Femur (tissue), 1 donor: ENCODE measurements at places on chromosomes 3 and 15.

- no peak for DNase-seq
Observed at GRCh38 chr3:62954580-62954979, 79.4 kb upstream of the CADPS start.

DNA sequence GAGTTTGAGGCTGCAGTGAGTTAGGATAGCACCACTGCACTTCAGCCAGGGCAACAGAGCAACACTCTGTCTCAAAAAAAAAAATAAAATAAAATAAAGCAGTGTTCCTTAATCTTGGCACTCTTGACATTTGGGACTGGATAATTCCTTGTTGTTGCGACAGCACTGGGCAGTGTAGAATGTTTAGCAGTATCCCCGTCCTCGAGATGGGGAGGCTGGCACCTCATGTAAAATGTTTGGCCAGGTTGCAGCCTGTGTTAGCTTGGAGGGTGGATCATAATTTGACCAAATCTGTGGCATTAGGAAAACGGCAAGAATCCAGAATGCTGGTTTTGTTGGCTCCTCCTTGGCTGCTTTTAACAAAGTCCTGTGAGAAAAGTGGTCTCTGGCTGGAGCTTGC lies 47.0 kb downstream of the ZNF445 start:
- DNase-seq = no peak

GRCh38 chr3:101141135-101141534 lies 147.9 kb upstream of the ABI3BP start:
- no peak for DNase-seq

- DNase-seq = no peak
Observed at GRCh38 chr3:197547306-197548011, 8.3 kb downstream of the BDH1 start.

DNA sequence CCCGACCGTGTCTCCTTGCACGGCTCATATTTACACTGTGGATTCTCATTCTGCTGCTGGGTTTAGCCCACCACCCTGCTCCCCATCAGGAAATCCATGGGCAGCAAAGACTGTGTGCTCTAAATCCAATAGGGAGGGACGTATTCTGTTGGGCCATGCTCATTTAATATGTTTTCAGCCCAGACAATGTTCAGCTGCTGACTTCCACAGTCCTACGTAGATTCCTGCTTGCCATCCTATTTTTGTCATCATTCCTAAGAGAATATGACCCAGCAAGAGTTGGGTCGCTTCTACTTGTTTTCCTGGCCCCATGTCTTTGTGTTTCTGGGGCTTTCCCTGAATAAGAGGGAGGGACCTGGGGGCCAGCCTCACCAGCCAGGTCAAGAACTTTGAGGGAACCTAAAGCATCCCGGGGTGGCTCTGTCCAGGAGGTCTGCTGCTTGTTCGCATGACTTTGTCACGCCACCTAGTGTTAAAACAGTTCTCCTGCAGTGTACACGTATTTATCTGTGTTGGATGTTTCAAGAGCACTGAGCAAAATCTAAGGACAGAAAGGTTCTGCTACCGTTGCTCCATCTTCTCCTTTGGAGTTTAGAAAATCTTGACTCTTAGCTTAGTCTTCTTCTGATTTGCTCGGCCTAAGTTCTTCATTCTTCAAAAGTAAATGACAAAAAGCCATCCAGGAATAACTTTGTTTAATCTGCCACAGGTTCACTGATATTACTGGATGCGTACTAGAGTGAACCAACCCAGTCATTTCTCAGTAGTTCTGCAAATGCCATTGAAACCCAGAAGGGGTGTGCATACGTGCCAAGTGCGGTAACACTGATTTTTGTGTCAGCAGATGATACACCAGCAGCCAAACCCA lies 79.8 kb upstream of the NR2E3 start:
- DNase-seq = peak; percentile 59

- DNase-seq = no peak
Observed at GRCh38 chr3:73664389-73664788, 39.6 kb upstream of the PDZRN3 start.

GRCh38 chr3:140391061-140391460 lies 286.8 kb upstream of the TRIM42 start:
- DNase-seq = no peak

DNA sequence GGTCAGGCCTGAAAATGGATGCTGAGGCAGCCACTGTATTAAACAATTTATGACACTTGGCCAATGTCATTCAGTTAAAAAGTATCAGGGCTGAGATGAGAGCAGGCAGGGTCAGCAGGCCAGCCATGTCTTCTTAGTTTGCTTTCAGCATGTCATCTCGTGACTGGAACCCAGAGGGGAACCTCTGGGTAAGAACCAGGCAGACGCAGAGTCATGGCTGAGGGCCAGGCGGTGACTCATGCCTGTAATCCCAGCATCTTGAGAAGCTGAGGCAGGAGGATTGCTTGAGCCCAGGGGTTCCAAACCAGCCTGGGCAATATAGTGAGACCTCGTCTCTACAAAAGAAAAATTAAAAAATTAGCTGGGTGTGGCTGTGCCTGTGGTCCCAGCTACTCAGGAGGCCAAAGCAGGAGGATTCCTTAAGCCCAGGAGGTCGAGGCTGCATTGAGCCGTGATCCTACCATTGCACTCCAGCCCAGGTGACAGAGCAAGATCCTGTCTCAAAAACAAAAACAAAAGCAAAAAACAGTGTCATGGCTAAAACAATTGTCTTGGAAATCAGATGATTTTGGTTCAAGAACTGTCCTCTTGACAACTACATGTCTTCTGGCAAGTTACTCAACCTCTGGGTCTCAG lies 11.7 kb downstream of the BCL2L10 start:
- DNase-seq = peak; percentile 58

DNA sequence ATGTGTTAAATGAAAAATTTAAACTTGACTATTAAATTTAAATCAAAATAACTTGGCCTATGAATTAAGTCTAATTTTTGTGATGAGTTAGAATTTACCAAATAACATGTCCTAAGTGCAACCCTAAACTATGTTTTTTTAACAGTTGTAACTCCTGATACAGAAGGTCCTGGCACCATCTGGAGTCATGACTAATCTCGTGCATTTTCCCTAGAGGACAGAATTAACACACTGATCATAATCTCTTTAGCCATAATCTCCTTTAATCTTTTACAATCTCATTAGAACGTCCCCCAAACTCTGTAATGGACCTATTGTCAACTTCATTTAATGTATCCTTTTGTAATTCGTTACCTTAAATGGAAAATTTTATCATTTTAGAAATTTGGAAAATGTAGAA lies 100.6 kb downstream of the SUCNR1 start:
- no peak for DNase-seq

GRCh38 chr15:58221591-58222241 lies 83.5 kb downstream of the AQP9 start:
- DNase-seq = no peak

DNA sequence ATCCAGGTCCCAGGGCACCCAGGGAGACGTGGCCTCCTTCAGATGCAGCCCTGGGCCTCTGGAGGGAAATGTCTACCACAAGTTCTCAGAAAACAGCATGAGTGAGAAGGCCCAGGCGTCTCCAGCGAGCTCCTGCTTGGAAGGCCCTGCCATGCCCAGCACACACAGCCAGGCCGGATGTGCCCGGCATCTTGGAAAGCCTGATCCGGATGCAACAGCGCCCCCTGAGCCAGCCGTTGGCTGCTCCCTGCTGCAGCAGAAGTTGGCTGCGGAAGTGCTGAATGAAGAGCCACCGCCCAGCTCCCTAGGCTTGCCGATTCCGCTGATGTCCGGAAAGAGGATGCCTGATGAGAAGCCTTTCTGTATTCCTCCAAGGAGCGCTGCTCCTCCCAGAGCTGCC lies 856 bp downstream of the NPAP1 start:
- DNase-seq = no peak

DNA sequence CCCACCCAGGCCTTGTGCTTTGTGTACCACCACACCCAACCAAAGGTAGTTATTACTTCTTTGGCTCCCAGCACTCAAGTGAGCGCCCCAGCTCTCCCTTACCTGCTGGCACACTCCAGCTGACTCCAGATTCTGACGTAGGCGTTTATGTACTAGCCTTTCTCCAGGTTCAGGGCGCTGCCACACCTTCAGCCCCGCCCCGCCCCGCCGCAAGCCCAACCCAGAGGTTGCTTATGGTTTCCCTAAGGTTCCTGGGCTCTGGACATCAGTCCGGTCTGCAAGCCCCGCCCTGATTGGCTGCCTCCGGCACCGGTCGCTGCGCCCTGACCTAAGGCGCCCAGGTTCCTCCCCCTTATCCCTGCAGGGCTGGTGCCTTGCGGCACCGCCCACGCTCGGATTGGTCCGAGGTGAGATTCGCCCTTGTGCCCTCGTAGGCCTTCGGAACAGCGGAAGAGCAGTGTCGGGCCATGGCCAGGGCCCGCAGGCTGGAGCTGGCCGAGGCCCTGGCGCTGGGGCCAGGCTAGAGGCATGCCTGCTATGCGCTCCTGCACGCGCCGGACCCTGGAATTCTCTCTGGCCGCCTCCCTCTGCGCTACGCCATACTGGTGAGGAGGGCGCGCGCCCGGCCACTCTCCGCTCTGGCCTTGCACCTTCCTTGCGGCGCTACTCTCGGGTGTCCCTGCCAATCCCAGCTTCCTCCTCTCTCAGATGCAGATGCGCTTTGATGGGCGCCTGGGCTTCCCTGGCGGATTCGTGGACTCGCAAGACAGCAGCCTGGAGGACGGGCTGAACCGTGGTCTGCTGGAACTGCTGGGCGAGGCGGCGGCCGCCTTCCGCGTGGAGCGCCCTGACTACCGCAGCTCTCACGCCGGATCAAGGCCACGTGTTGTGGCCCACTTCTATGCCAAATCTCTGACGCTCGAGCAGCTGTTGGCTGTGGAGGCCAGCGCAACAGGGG lies 19.8 kb upstream of the NUDT16 start:
- DNase-seq = peak; percentile 62

GRCh38 chr3:115833074-115833473 lies 209.8 kb downstream of the GAP43 start:
- no peak for DNase-seq

GRCh38 chr15:55590788-55591187 lies 2.6 kb upstream of the PYGO1 start:
- DNase-seq = no peak

- no peak for DNase-seq
Observed at GRCh38 chr3:117035745-117036144, 326.2 kb downstream of the TUSC7 start.

- no peak for DNase-seq
Observed at GRCh38 chr3:141286856-141287255, 55.2 kb downstream of the PXYLP1 start.

DNA sequence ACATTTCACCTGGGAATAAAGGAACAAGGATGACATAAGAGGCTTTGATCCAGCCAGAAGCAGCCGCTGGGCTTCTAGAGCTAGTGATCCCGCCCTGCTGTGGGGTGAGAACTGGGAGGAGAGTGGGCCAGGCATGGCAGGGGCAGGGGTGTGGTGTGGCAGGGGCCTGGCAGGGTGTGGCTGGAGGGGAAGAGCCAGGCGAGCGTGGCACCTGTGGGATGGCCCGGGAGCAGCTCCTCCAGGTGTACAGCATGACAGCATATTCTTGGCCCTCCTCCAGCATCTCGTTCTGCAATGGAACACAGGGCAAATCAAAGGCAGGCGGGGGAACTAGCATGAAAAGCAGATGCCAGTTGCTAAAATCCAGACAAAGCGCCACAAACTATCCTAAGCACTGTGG lies 35.5 kb downstream of the CYFIP1 start:
- DNase-seq = no peak

DNA sequence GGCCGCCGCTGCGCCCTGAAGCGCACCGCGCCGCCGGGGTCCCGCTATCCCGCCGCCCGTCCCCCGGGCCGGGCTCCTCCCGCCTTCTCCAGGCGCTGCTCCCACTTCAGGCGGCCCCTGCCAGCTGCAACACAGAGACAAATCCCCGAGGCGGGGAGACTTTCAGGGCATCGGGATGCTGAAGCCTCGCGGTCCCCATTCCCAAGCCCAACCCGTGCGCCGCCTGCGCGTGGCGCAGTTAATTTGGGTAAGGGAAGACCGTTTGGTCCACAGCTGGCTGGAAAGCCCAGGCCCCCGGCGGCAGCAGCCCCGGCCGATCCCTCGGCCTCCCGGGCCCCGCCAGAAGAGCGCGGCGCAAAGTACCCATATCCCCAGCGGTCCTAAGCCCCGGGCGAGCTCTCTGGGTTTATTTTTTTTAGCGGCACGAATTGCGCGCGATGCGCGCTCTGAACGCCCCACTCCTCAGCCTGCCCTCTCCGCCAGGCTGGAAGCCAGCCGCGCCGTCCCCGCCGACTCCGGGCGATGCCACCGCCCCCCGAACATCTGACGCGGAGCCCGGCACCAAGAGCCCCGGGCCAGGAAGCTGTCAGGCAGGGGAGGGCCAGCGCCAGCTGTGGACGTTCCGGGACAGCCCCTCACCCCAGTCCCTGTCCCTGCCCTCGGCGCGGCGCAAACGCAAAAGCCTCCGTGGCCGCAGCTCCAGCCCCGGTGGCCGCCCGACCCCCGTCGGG lies 517 bp downstream of the FBN1 start:
- DNase-seq = peak; percentile 81

DNA sequence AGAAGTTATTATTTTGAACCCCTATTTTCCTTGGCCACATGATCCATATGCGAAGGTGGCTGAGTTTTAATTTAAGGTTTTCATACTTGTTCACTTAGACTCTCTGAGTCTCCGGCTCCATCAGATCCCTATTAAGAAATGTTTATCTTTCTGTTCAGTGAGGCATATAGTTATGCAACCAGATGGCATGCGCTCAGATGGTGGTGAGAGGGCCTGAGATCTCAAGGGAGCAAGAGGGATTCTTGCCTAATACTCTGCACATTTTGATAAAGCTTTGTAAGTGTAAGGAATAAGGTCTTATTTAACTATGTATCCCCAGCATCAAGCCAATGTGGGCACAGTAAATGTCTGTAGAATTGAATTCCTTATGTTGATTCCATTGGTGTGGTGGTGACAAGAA lies 78.9 kb upstream of the DPH6 start:
- no peak for DNase-seq

- no peak for DNase-seq
Observed at GRCh38 chr3:77190374-77190773, 150.5 kb downstream of the ROBO2 start.

DNA sequence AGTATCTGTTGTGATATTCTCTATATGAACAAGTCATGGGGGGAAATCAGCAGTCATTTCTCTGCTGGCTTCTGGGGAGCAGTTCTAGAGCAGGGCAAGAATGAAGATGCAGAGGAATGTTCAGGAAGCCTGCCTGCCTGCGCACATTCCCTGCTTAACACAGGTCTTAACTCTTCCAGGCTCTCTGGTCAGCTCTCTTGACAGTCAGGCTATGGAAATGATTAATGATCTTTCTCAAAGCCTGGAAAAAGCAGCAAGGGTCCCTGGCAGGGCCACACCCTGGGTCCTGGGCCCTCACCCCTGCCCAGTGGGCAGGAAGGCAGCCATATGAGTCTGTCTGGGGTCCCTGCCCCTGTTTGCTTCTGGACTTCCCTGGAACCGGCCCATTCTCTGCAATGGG lies 31.4 kb upstream of the CLK3 start:
- no peak for DNase-seq
